ENCODE measurements at places on chromosomes 3 and 15.

- no peak overlapping the region for H3K27ac ChIP-seq
- H3K4me3 ChIP-seq = no peak overlapping the region
- no peaks in the 10 kb centered on the region for H3K4me1 ChIP-seq
- no peak for DNase-seq
These were observed 268.0 kb upstream of the ARHGEF26 start for GRCh38 chr3:153853163-153853562.

DNA sequence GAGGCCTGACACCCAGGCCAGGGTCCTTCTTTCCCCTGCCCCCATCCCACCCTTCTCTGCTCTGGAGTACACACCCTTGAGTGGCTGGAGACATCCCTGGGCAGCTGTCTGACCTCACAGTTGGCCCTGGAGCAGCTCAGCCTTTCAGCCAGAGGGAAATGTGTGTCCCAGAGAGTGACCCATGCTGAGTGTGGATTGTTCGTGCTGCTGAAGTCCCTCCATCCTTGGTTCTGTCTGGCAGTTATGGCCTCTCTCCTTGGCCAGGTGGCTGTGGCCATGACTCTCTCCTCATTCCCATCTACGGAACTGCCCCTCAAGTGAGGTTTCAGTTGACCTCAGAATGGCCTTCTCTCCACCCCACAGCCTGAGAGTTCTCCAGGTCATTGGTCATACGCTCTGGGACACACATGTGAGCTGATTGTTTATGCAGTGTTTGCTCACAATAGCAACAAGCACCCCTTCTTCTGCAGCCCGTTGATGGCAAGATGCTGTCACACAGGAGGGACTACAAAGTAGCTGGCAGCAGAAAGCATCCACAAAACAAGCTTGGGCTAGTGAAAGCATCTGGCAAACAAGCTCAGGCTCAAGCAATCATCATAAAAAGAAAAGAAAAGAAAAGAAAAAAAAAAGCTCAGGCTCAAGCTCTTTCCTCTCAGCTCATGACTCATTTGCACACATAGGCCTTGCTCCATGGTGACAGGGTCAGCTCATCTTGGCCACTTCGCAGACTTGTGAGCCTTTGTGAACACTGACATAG lies 55.3 kb upstream of the ITGA11 start:
- no peak for DNase-seq
- no peaks in the 10 kb centered on the region for H3K4me1 ChIP-seq
- H3K27me3 ChIP-seq = peaks cover 28% of the 10 kb centered on the region
- H3K36me3 ChIP-seq = no peaks in the 10 kb centered on the region
- no peak overlapping the region for H3K4me3 ChIP-seq

DNA sequence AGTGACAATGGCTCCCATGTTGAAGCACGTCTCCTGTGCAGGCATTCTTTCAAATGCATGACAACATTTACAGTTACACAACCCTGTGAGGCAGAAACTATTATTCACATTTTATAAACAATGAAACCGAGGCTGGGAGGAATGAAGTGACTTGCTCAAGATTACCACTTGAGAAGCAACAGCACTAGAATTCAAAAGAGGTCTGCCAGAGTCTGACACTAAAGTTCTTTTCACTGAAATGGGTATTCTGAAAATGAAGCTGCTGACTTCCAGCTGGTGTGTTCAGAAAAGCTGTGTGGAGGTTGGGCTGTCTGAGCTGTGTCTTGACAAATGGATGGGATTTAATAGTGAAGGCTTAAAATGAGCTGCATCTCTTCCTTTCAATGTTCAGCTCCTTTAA lies 104.4 kb downstream of the THSD4 start:
- DNase-seq = no peak
- H3K36me3 ChIP-seq = no peaks in the 10 kb centered on the region
- H3K4me1 ChIP-seq = no peaks in the 10 kb centered on the region
- no peak overlapping the region for H3K27ac ChIP-seq
- H3K27me3 ChIP-seq = peaks cover 5% of the 10 kb centered on the region
- H3K4me3 ChIP-seq = no peak overlapping the region

GRCh38 chr3:30764281-30764680 lies 130.2 kb downstream of the GADL1 start:
- H3K36me3 ChIP-seq = no peaks in the 10 kb centered on the region
- no peak overlapping the region for H3K27ac ChIP-seq
- no peak for DNase-seq
- H3K4me1 ChIP-seq = peaks cover 3% of the 10 kb centered on the region
- no peak overlapping the region for H3K4me3 ChIP-seq

DNA sequence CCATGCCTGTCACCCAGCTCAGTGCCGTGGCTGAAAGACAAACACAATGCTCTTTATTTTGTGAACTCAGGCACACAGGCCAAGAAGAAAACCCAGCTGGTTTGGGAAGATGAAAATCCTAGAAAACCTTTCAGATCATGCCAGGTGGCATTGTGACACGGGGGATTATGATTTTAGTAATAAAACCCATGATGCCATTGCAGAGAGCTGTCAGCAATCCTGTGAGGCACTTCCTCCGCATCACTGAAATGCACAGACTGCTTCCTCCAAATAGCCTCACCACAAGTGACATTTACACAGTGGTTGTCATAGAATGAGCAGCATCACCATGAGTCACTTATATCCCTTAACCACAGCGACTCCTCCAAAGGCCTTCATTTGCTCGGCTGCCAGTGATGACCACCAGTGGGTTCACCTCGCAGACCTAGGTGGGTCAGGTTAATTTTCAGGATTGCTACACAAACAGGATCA lies 22.7 kb downstream of the ABHD6 start:
- H3K27ac ChIP-seq = no peak overlapping the region
- H3K36me3 ChIP-seq = peaks cover 4% of the 10 kb centered on the region
- no peak for DNase-seq
- H3K4me1 ChIP-seq = no peaks in the 10 kb centered on the region
- H3K4me3 ChIP-seq = no peak overlapping the region

- H3K36me3 ChIP-seq = peaks cover under 1% of the 10 kb centered on the region
- H3K4me3 ChIP-seq = no peak overlapping the region
- H3K4me1 ChIP-seq = peaks cover 65% of the 10 kb centered on the region
- H3K27me3 ChIP-seq = no peaks in the 10 kb centered on the region
- no peak for DNase-seq
These were observed 73.7 kb downstream of the KLF13 start for GRCh38 chr15:31400222-31400927.

GRCh38 chr15:35019404-35020327 lies 31.6 kb upstream of the ZNF770 start:
- H3K4me3 ChIP-seq = peak overlapping the region; percentile 5
- peaks cover 5% of the 10 kb centered on the region for H3K4me1 ChIP-seq
- DNase-seq = no peak
- no peak overlapping the region for H3K27ac ChIP-seq
- H3K27me3 ChIP-seq = peaks cover 10% of the 10 kb centered on the region
